ENCODE measurements at places on chromosomes 11 and 22.

GRCh38 chr11:20011307-20011951 lies 148.8 kb downstream of the DBX1 start:
- no peak for DNase-seq

- DNase-seq, result no peak
These were observed 1.3 kb downstream of the CERK start for GRCh38 chr22:46736705-46737104.

DNA sequence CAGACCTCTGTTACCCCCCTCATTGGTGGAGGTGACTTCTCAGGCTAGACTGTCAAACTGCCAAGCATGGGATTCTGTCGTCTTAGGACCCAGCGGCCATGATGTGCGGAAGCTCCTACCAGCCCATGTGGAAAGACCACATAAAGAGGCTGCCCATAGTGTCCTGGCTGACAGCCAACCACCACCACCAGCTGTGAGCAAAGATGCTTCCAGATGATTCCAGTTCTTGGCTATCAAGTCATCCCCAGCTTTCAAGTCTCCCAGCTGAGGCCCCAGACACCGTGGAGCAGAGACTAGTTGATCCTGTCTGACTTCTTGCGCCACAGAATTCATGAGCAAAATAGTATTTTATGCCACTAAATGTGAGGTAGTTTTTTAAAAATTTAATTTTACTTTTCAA lies 32.9 kb downstream of the SCUBE1 start:
- DNase-seq, result no peak

DNA sequence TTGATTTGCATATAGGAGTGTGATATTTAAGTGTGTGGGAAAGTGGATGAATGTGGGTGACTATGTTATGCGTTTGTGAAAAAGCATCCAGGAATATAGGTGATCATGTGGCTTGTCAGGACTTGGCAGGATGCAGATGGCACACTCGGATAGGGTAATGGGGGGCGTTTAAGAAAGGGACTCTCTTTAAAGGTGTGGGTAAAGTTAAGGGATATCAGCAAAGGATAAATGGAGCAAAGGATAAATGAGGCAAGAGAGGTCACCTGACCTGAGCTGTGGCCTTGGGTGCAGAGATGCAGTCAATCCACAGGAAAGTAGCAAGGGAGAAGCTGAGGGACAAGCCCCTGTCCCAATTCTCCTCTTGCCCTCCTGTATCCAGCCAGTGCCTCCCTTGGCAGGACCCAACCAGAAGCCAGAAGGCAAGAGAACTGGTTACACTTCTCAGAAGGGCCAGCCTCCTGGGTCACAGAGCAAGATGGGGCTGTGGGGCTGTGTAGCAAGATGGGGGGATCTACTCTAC lies 47.5 kb upstream of the GRAMD1B start:
- no peak for DNase-seq

DNA sequence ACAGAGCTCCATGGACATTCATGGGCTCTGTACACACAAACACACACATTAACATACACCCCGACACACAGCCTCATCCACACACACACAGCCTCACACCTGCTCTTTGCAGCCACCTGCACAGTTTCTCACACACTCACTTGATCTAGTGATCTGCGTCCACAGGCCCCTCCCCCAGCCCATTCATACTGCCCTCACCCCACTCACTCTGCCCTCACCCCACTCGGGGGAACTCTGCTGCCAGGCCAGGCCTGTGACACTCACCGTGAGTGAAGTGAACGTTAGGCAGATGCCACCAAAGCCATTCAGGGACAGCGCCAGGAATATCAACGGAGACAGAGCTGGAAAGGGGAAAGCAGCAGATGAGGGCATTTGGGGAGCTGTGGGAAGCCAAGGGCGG lies 15.0 kb downstream of the SLC43A1 start:
- no peak for DNase-seq

DNA sequence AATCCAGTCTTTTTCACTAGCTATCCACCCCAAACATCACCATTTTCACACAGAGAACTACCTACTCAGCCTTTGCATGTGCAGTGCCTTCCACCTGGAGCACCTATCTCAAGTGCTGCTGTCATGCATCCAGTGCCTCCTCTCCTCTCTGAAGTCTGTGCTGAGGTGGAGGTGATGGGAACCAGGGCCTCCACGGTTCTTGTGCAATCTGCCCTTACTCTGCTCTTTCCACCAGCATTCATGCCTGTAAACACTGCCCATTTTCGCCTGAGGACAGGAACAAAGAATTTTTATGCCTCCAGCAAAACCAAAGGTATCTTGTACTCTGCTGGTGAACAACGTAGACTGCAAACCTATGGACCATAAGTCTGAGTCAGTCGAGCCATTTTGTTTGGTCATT lies 27.0 kb downstream of the PITPNB start:
- DNase-seq, result no peak

GRCh38 chr11:8605971-8606563 lies 12.0 kb upstream of the STK33 start:
- no peak for DNase-seq

DNA sequence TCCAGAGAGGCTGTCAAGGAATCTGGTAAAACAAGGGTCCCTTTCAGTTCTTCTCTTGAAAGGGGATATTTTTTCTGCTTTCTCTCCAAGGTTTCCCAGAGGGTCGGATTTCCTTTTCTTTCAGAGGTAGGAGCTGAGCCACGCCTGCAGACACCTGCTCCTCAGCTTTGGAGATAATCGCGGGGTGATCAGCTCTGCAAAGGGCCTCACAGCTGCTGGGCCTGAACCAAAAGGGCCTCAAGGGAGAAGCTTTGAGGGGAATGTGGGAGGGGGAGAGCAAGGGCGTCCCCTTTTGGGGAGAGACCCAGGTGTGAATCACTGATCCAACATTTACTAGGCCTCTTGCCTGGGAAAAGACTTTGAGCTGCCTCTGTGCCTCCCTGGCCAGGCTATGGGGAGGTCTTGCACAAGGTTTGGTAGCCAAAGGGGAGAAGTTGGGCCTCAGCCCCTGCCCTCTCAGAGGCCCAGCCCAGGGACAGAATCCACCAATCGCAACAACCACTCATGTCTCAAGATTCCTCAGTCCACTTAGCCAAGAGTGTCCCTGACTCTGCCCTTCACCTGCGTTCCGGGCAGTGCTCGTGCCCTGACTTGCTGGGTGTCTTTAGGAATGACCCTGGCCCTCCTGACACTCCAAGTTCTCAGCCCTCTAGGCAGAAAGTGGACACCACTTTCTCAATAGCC lies 14.0 kb upstream of the TP53I11 start:
- no peak for DNase-seq

DNA sequence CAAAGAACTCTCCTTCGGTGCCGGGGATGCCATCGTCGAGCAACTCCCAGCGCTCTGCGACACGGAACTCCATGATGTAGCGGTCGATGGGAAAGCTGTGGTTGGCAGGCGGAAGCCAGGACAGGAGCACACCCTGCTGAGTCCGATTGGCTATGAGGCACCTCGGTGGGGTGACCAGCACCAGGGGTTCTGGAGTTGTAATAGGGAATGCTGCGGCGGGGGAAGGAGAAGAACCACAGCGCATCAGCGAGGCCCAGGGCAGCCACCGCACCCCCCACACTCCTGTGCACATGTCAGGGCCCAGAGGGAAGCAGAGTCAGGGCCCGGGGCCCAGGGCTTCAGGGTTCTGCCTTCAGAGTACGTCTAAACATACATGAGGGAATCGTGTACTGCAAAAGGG lies 31.0 kb downstream of the IGSF9B start:
- no peak for DNase-seq

- no peak for DNase-seq
These were observed 18.2 kb downstream of the ST14 start for GRCh38 chr11:130177782-130178181.

GRCh38 chr11:83601914-83602527 lies 315.9 kb upstream of the CCDC90B start:
- no peak for DNase-seq

DNA sequence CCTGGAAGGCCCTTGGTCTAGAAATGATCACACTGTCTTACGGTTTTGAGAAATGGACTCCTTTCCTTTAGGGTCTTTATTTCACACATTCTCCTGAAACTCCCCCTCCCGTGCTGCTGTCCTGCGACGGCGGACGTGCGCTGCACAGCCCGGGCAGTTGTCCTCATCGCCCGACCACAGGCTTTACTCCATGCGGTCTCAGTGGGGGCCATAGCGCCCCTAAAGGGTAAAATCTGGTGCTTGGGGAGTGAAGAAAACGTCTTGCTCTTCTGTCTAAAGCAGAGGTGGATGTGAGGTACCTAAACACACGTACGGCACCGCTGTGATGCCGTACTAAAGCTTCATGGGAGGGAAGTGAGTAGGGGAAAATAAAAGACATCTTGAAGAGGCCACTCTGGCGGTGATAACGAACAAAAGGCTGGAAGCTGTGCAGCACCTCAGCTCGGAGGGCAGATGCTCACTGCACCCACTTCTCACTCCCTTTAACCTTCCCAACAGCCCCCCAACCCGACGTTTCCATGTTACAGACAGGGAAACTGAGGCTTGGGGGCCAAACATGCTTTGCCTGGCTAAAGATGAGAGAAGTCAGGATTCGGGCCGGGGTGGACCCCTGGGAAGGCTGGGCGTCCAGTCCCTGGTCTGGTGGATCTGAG lies 22.6 kb downstream of the MPPED1 start:
- no peak for DNase-seq

- no peak for DNase-seq
These were observed 74.4 kb downstream of the TRIM44 start for GRCh38 chr11:35736952-35737351.

- no peak for DNase-seq
These were observed 36.6 kb upstream of the SUSD2 start for GRCh38 chr22:24144778-24145085.

GRCh38 chr11:99069856-99070444 lies 49.2 kb downstream of the CNTN5 start:
- DNase-seq, result no peak

- no peak for DNase-seq
These were observed 844.3 kb upstream of the TENM4 start for GRCh38 chr11:80284946-80285785.

- DNase-seq, result no peak
These were observed 143.7 kb upstream of the SORL1-AS1 start for GRCh38 chr11:121596195-121597155.

DNA sequence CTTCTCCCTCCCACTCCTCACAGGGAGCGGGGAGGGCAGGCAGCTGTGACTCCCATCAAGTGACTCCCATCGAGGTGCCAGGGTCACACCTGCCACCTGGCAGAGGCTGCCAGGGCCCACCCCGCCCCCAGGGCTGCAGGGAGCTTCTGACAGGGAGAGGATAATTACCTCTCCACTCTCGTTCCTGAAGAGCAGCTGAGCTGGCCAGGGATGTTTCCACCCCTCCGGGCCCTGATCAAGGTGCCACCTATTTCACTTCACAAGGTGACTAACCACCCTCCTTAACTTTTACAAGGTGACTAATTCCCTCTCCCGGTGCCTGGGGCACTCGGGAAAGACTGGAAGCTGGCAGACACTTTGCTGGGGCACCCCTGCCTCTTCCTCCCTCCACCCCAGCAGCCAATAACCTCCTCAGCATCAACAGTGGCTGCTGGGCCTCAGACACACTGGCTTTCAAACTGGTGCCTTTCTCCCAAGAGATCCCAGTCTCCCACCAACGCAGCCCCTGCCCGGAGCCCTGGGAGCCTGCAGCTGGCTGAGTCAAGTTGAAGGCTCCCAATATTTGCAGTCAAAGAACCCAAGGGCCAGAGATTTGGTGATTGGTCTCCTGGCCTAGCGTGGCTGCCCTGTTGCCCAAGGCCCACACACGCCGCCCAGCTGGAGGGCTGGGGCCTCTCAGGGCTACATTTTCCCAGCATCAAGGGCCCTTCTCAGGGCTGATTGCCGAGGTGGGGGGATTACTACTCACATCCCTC lies 22.0 kb upstream of the MYRF start:
- DNase-seq, result no peak

GRCh38 chr11:65857500-65857852 lies 504 bp downstream of the CFL1 start:
- no peak for DNase-seq

DNA sequence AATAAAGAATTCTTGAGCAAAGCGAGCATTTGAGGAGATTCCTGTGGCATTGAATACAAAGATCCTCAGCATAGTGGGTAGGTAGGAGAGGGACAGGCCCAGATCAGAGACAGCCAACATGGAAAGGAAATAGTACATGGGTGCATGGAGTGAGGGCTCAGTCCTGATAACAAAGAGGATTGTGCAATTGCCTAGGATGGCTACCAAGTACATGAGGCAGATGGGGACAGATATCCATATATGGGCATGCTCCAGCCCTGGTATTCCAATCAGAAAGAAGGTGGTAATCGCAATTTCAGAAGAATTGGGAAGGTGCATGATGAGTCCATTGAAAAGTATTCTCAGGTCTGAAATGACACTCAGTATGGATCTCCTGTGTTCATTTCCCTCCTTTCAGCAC lies 8.6 kb downstream of the OR51T1 start:
- no peak for DNase-seq

DNA sequence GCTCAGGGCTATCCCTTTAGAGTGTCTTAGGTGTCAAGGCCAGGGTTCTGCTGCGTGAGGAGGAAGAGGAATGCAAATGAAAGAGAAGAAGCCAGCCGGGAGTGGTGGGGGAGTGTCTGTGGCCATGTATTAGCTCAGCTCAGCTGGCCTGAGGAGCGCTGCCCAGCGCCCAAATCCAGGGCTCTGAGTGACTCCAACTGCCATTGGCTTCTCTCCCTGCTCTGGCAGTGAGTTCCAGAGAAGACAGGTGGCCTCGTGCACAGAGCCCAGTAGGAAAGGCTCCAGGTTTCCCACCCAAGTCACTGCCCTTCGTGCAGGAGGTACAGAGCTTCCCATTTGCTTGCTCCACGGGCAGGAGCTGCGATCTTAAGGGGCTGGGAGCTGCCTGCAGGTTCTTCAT lies 302.0 kb downstream of the KIRREL3 start:
- no peak for DNase-seq

GRCh38 chr11:120869097-120869496 lies 154.8 kb upstream of the TBCEL start:
- no peak for DNase-seq

GRCh38 chr11:76834151-76834550 lies 26.6 kb upstream of the ACER3 start:
- DNase-seq, result no peak

- DNase-seq, result no peak
These were observed 9.2 kb upstream of the PIWIL4 start for GRCh38 chr11:94557992-94558391.

GRCh38 chr11:70225681-70226177 lies 22.6 kb downstream of the FADD start:
- DNase-seq, result no peak

- DNase-seq, result no peak
These were observed 179.1 kb downstream of the KIF18A start for GRCh38 chr11:27928809-27929208.

GRCh38 chr11:130553306-130553705 lies 104.9 kb downstream of the ADAMTS15 start:
- DNase-seq, result no peak

GRCh38 chr11:68992743-68993255 lies 12.0 kb upstream of the MRGPRD start:
- DNase-seq, result no peak

GRCh38 chr11:71420455-71421241 lies 27.5 kb downstream of the DHCR7 start:
- no peak for DNase-seq

GRCh38 chr22:44901301-44901700 lies 108.5 kb downstream of the PHF21B start:
- DNase-seq, result no peak

- no peak for DNase-seq
These were observed 274.7 kb downstream of the NXPE2 start for GRCh38 chr11:114953039-114953438.

- DNase-seq, result no peak
These were observed 72.5 kb downstream of the SWAP70 start for GRCh38 chr11:9736365-9736764.

Measured in hippocampal formation (tissue), 2 donors.